ENCODE measurements at places on chromosomes 2 and 18.

GRCh38 chr2:187003611-187004010, 154.6 kb upstream of the ZSWIM2 start:
- DNase-seq: no peak

- DNase-seq: no peak
Observed at GRCh38 chr2:230131366-230131765, 62.6 kb upstream of the SLC16A14 start.

GRCh38 chr2:216645636-216645950, 12.4 kb downstream of the IGFBP2 start:
- DNase-seq: no peak

- DNase-seq: peak; percentile 52
Observed at GRCh38 chr2:69089266-69089665, 76.3 kb downstream of the ANTXR1 start.

DNA sequence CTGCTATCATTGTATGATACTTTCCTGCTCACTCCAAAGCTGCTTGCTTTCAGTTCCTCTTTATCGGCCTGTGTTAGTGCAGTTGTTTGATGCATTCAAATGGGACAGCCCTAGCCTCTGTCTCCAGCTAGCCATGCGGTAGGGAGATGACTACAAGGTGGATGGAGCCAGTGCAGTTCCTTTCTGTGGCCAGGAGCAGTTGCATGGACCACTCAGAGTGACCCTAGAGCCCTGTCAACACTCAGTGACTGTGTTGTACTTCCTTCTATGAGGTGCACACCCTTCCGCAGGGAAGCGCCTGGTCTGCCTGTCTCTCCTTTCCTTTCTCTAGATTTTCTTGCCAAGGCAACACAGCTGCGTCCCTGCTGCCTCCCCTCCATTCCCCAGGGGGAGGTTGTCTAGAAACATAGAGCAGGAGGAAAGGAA, 33.8 kb downstream of the KCNS3 start:
- DNase-seq: peak; percentile 1

DNA sequence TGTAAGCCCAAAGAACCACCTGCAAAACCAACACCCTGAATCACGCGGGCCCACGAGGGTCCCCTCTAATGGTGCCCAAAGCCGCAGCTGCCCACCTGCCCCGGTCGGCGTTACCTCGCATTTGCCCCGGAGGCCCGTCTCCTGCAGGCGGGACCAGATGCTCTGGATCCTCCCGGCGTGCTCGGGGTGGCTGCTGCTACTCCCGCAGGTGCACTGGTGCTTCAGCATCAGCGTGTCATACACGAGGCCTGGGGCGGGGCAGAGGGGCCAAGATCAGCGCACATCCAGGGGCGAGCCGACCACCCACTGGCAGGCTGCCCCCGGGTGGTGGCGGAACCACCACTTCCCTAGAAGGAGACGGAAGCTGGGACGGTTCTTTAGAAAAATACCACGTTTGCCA, 260.1 kb downstream of the TWIST2 start:
- no peak for DNase-seq

GRCh38 chr2:9735335-9735734, 104.5 kb upstream of the YWHAQ start:
- no peak for DNase-seq

DNA sequence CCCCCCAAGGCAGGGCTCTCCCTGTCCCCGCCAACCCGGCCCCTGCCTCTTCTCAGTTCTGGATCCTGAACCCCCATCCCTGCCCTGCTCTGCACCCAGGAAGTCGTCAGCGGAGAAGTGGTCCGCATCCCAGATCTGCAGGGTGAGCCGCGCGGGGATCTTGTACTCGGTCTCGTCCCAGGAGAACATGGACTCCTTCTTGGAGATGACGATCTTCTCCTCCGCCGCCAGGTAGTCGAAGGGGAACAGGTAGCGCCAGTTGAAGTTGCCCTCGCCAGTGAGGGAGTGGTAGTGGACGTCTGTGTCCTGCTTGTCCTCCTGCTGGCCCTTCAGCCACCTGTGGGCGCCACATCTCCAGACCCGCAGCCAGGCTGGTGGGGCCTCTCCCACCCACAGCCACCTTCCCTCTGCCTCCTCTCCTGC, 16.3 kb downstream of the OTOF start:
- no peak for DNase-seq

GRCh38 chr2:180742801-180743200, 237.6 kb upstream of the UBE2E3 start:
- DNase-seq: peak; percentile 28

DNA sequence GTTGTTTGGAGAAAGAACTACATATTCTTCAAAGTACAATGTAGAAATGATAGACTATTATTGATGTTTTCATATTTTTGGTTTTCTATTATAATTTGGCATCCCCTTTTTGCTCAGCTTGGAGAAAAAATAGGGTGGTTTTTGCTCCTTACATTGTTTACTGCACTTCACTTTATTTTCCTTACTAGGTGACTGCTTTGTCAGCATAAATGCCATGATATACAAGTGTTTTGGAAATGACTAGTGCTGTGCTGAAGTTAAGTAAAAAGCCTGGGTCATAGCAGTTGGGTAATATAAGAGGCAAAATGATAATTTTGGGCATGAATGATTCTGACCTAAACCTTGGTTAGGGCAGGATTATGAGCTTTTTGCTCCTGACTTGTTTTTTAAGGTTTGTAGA, 250.9 kb downstream of the KCNS3 start:
- no peak for DNase-seq

- peak; percentile 78 for DNase-seq
Observed at GRCh38 chr2:192236136-192236535, 41.4 kb upstream of the TMEFF2 start.
